ENCODE measurements at places on chromosomes 12 and 14.

DNA sequence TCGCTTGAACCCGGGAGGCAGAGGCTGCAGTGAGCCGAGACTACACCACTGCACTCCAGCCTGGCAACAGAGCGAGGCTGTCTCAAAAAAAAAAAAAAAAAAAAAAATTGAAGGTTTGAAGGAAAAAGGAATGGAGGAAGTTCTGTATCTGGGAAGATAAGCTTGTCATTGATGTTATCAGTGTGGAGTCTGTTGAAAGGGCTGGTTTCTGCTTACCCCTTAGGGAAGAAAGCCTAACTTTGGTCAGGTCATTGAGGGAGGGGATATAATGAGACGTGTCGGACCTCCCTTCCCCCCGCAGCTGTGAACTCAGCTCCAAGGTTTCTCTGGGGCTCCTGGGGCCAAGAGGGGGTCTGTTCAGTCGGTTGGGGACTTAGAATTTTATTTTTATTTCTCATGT, 16.4 kb downstream of the DAO start:
- DNase-seq, result no peak

GRCh38 chr14:69904246-69904645, 25.0 kb downstream of the SMOC1 start:
- no peak for DNase-seq

- DNase-seq, result no peak
Observed at GRCh38 chr14:92959761-92960680, 37.1 kb downstream of the CHGA start.

DNA sequence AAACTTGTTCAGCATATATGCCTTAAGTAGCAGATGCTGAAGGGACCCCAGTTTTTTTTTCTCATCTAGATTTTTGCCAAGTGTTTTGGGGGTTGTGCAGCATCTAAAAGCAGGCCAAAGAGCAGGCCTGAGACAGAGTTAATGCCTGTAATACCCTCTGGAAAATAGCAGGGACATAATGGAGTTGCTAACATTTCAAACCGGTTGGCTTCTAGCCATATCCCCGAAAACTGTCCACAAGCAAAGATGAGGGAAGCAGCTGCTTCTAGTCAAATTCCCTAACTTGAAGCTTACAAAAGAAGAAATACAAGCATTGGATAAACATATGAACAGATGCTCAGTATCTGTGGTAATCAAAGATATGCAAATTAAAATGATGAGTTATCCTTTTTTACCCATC, 52.1 kb upstream of the AEBP2 start:
- DNase-seq, result no peak

DNA sequence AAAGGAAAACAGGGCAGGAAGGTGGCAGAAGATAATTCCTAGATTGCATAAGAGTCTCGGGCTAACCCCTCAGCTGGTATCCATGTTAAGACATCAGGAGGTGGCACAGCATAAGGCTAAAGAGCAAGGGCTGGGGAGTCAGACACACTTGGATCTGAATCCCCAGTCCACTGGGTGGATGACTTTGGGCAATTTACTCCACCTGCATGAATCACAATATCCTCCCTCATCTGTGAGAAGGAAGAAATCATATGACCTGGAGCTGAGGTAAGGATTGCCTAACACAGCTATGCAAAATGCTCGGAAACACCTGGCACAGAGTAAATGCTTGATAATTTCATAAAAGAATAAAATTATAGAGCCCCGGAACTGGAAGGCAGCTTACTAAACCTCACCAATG, 217.9 kb downstream of the PIK3C2G start:
- no peak for DNase-seq

DNA sequence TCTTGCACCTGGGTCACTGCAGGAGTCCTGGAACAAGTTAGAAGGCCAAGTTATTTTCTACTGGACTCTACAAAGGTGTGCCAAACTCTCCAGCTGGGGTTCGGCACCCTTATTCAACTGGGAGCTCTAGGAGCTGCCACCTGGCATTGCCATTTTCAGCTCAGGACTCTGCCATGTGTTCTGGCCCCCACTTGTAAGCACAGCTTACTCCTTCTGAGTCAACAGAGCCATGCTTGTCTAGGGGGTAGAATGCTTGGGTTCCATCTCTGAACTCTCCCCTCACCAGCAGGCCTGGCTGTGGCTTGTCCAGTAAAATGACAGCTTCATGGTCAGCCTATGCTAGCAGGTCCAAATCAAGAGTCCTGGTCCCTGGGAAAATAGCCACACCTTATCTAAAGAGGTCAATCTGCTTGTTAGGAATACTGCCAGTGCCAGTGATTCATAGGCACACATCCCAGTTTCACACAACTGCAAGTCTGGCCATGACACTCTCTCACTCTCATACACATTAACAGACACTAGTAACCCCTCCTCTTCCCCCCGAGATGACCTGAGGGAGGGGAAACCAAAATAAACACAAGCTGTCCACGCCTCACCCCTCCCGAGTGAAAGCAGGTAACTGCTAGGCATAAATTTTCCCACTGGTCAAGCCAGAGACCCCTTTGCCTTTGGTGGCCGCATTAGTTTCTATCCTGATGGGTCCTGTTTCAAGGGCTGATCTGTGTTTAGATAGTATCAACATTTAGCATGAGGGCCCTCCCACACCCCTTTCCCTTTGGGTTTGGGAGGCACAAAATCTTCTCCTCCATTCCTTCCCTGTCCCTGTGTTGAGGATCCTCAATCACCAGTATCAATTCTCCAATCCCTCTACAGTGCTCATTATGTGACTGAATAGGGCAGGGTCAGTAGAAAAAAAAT, 182.3 kb upstream of the GZMB start:
- DNase-seq, result no peak

GRCh38 chr12:94245631-94246383, 97.4 kb downstream of the PLXNC1 start:
- no peak for DNase-seq

GRCh38 chr12:112321245-112321644, 61.0 kb downstream of the HECTD4 start:
- DNase-seq, result no peak

DNA sequence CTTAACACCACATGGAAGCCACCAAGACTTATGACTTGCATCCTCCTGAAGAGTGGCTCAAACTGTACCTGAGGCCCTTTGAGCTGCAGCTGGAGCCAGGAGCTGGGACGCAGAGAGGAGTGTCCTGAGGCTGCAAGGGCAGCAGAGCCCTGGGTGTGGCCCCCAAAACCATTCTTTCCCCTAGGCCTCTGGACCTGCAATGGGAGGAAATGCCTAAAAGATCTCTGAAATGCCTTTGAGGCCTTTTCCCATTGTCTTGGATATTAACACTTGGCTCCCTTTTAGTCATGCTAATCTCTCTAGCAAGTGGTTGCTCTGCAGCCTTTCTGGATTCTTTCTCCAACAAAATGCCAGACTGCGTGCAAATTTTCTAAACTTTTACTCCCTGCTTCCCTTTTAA, 156.1 kb downstream of the SLC38A4 start:
- DNase-seq, result no peak

- DNase-seq, result no peak
Observed at GRCh38 chr14:87111741-87112140, 881.2 kb downstream of the GALC start.

- no peak for DNase-seq
Observed at GRCh38 chr12:38538319-38538718, 221.7 kb downstream of the ALG10B start.

DNA sequence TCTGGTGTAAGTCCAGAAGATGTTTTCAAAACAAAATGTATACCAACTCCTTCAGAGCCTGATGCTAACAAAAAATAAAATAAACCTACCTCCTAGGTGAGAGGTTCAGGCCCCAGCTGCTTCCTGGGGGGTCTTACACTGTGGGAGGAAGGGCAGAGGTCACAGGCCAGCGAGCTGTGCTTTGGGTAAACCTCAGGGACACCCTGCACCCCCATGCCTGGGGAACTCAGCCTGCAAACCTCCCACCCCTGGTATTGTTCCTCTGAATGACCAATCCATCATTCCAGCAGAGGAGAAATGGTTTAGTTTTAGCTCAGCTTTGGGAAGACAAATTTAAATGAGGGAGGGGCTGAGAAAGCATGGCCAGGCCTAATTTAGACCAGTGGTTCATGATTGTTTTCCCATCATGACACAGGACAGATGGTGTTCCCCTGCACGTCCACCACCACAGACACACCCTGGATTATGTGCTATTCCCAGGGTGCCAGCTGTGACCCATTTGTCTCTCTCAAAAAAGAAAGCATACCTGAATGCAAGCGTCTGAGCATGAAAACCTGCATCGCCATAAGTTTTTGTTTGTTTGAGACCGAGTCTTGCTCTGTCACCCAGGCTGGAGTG, 14.5 kb upstream of the TFCP2 start:
- DNase-seq, result no peak

DNA sequence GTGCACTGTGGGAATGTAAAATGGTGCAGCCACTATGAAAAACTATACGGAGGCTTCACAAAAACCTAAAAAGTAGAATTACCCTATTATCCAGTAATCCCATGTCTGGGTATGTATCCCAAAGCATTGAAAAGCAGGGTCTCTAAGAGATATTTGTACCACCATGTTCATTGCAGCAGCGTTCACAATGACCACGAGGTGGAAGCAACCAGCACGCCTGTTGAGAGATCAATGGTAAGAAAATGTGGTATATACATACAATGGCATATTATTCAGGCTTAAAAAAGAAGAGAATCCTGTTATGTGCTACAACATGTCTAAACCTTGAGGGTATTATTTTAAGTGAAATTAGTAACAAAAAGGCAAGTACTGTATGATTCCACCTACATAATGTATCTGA, 910 bp upstream of the NOPCHAP1 start:
- DNase-seq, result no peak

DNA sequence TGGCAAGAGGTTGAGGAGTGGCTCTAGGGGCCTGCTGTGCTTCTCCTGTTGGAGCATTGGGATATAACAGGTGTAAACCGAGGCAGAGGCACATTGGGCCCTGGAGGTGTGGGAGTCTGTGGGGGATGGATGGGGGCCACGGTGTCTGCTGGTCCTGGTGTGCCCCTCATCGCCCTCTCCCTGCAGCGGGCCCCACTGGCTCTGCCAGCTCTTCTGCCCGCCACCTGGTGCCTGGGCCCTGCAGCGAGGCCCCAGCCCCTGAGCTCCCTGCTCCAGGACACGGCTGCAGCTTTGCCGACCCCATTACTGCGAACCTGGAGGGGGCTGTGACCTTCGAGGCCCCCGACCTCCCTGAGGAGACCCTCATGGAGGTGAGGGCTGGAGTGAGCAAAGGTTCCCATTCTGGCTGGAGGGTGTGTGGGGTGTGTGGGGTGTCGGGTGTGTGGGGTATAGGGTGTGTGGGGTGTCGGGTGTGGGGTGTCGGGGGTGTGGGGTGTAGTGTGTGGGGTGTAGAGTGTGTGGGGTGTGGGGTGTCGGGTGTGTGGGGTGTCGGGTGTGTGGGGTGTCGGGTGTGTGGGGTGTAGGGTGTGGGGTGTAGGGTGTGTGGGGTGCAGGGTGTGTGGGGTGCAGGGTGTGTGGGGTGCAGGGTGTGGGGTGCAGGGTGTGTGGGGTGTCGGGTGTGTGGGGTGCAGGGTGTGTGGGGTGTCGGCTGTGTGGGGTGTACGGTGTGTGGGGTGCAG, 10.6 kb upstream of the PUS1 start:
- DNase-seq, result no peak

All from CD4-positive, alpha-beta T cell treated with Interleukin-2 at 100 ng/mL for 4 hours (primary cell).